ENCODE measurements at places on chromosomes 13 and 19. TPM values are rescaled to one million over a fixed set of nuclear protein-coding genes. Genes with fewer than 3 reads are reported as not detected.

The GPC5 gene
- not detected for total RNA-seq

The NXNL1 gene
- total RNA-seq: not detected

The S1PR4 gene
- not detected for total RNA-seq

The C1QTNF9B gene
- not detected for total RNA-seq

The CDC42EP5 gene
- total RNA-seq: 1.1 TPM

The HSH2D gene
- not detected for total RNA-seq

The SOX1 gene
- total RNA-seq: not detected

The ZNF490 gene
- 4.9 TPM for total RNA-seq

The GJB2 gene
- total RNA-seq: 0.72 TPM

The ZNF154 gene
- total RNA-seq: not detected

The ATXN8OS gene
- total RNA-seq: not detected

The TICAM1 gene
- 2.4 TPM for total RNA-seq

The OR7C1 gene
- total RNA-seq: under 0.01 TPM

The NANOS2 gene
- total RNA-seq: not detected

The C19orf81 gene
- not detected for total RNA-seq

The IQCN gene
- total RNA-seq: 0.29 TPM

The NLRP5 gene
- total RNA-seq: not detected

The EDNRB gene
- total RNA-seq: 1.8 TPM

The ZNF793 gene
- 0.24 TPM for total RNA-seq

The TMEM190 gene
- total RNA-seq: not detected

The ZNF584 gene
- 16.3 TPM for total RNA-seq

The TRPM4 gene
- total RNA-seq: 8.3 TPM

The GARIN5A gene
- 1.3 TPM for total RNA-seq

The TRAPPC2B gene
- total RNA-seq: 56.7 TPM

The SBK2 gene
- not detected for total RNA-seq

The GPR183 gene
- 5.1 TPM for total RNA-seq

The KIR3DL2 gene
- total RNA-seq: not detected

The LSR gene
- 1.8 TPM for total RNA-seq

The ZIC2 gene
- total RNA-seq: not detected

The PSG2 gene
- not detected for total RNA-seq

The SPACA4 gene
- total RNA-seq: not detected

The RNF6 gene
- 25.3 TPM for total RNA-seq

The ZNF260 gene
- total RNA-seq: 49.5 TPM

The ZNF665 gene
- total RNA-seq: 3.6 TPM

The KLK8 gene
- total RNA-seq: not detected

The LMTK3 gene
- not detected for total RNA-seq

The C5AR1 gene
- not detected for total RNA-seq

The KLF1 gene
- total RNA-seq: not detected

The PSG6 gene
- total RNA-seq: not detected

The CGB3 gene
- total RNA-seq: not detected

The KLHL1 gene
- not detected for total RNA-seq

The SAFB2 gene
- 13.6 TPM for total RNA-seq

The TRMT1 gene
- total RNA-seq: 39.7 TPM

The MCF2L gene
- 7.2 TPM for total RNA-seq

The IGFL3 gene
- total RNA-seq: not detected

The PCDH20 gene
- not detected for total RNA-seq

The CRTC1 gene
- 2.9 TPM for total RNA-seq

The SIGLEC11 gene
- not detected for total RNA-seq

The GPR18 gene
- not detected for total RNA-seq

The CAPN12 gene
- not detected for total RNA-seq

The ZNF763 gene
- 1.1 TPM for total RNA-seq

The BEST2 gene
- total RNA-seq: 0.10 TPM

The CYP2A6 gene
- total RNA-seq: not detected

Measured in RPMI7951 (cell line).